Stimulated activated CD4-positive, alpha-beta T cell treated with anti-CD3 and anti-CD28 coated beads, Interleukin-15, amount 100 ng/mL, for 1 hour (primary cell): ENCODE measurements at places on chromosomes 3 and 15.

DNA sequence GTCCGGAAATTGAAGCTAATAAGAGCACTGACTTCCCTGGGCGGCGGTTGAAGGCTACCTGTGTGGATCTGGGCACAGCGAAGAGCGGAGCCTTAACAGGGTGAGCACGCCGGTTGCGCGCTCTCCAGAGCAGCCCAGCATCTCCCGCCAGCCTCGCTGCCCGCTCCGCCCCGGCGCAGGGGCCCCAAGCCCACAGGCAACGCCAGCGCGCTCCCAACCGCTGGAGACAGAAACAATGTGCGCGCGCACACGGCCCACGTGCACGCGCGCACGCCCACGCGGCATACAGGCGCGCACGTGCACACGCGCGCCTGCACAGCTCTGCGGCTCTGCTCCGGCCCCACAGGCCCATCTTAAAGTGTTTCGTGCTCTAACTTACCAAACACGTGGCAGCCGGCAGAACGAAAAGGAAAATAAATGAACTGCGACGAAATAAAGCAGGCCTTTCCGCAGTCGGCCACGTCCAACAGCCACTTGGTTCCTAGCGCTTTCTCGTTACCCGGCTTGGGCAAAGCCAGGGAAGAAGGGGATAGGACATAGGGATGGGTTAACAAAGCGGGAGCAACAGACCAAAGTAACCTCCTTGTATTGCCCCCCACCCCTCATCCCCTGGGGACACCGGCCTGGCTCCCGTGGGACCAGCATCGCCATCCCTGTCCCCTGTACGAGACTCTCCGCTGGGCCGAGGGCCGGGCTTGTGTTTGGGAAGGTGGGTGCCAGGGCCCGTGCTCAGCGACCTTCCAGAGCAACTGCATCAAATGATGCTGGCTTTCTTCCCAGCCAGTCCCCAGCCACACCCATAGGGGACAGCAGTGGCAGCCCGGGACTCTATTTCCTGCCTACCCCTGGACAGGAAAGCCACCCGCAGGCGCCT, 203.7 kb downstream of the ABHD5 start:
- peak; percentile 18 for DNase-seq

DNA sequence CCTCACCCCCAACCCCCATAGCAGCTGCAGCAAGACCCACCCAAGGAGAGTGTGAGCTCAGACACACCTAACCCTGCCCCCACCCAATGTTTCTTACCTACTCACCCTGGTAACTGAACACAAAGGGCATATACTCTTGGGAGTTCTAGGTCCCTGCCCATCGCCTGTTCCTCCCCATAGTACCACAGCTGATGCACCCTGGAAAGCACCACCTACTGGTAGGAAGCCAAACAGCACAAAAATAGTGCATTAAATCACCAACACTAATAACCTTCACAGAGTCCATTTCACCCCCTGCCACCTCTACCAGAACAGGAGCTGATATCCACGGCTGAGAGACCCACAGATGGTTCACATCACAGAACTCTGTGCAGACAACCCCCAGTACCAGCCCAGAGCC, 245.2 kb downstream of the EFHB start:
- DNase-seq: no peak

DNA sequence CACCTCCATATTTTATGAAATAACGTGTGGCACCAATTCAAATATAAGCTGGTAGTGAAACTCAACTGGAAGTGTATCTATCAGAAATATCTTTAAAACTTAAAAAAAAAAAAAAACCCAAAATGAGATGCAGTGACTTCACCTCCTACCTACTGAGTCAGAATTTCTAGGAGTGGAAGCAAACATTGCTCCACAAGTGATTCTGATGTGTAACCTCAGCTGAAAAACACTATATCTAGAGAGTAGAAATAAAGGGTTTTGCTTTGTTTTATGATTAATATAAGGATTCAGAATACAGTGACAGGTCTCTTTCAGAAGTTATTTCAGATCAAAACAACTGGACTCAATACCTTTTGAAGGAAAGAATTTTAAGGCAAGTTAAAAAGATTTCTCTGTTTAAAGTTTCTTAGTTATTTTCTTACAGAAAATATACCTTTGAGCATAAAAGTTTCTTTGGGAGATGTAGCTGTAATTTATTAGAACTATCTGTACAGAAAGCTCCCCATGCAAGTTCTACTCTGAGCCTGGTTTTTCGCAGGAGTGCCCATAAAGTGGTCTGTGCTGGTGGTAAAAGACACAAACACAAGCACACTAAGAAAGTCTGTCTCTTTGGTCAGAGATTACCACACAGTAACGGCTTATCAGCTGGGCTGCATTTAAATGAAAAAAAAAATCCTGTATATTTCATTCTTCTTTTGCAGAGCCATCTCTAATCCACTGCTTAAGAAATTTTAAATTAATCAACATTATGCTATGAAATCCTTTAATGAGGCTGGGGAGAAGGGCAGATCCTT, 59.9 kb upstream of the PPIB start:
- no peak for DNase-seq

- no peak for DNase-seq
Observed at GRCh38 chr3:86967062-86967461, 23.9 kb downstream of the VGLL3 start.

- no peak for DNase-seq
Observed at GRCh38 chr3:51960386-51960785, 5.2 kb downstream of the GPR62 start.

DNA sequence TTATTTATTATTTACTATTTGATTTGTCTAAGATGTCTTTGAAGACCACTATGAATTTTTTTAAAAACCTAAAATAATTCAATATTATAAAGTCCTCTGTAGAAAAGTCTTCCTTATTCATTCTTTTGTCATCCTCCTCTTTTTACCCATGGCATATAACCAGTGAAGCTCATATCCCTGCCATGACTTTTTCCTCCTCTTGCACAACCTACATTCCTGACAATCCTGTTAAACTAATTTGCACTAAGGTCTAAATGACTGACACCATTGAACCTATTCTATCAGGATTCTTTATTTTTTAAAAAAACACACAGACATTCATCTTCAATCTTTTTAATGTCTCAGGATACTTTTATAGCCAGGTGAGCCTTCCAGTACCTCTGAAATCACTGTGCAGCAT, 159.9 kb upstream of the SLC2A2 start:
- DNase-seq: no peak
